ENCODE measurements at places on chromosomes 12 and 14.

DNA sequence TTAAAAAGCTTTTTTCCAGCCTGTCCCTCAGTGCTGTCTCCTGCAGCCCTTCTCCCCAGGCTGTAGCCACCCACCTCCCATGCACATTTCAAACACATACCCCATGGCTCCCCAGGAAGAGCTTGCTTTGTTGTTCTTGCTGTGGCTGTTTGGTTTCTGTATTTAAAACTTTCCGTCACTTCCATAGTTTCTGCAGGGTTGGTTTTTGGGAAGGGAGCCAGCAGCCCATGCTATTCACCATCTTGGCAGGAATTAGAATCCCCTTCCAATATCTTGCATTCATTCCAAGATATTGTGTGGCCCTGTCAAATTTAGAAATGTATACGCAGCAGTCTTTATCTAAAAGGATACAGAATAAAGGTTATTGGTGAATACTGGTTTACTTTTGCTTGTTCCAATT is 29.6 kb downstream of the CFAP251 start:
- DNase-seq: no peak

DNA sequence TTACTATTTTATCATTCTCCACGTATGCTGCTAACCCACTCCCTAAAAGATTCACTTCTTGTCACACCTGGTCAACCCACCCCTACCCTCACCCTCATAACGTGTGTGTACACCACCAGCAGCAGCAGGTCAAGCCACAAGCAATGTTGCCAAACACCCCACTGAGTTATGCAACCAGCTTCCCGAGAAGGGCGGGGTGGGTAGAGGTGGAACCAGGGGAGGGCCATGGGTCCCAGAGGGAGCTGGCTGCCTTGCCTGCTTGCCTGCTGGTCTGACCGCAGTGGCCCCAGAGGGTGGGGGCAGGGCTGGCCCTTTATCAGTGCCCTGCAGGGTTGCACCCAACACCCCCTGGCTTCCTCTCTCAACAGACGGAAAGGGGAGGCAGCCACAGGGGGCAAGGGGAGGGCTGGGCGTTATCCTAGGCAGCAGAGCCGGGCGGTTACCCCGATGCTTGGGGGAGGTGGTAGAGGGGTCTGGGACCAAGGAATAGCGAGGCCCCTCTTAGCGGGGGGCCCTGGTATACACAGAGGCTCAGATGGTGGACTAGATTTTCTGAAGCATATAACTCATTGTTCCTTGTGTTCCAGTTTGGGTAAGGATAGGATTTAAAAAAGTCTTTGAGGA is 3.5 kb upstream of the NFE2 start:
- DNase-seq: no peak

- peak; percentile 54 for DNase-seq
Measured at GRCh38 chr14:104094709-104095425, 9.4 kb downstream of the ASPG start.

- no peak for DNase-seq
Measured at GRCh38 chr14:57212919-57213318, 55.8 kb downstream of the EXOC5 start.

DNA sequence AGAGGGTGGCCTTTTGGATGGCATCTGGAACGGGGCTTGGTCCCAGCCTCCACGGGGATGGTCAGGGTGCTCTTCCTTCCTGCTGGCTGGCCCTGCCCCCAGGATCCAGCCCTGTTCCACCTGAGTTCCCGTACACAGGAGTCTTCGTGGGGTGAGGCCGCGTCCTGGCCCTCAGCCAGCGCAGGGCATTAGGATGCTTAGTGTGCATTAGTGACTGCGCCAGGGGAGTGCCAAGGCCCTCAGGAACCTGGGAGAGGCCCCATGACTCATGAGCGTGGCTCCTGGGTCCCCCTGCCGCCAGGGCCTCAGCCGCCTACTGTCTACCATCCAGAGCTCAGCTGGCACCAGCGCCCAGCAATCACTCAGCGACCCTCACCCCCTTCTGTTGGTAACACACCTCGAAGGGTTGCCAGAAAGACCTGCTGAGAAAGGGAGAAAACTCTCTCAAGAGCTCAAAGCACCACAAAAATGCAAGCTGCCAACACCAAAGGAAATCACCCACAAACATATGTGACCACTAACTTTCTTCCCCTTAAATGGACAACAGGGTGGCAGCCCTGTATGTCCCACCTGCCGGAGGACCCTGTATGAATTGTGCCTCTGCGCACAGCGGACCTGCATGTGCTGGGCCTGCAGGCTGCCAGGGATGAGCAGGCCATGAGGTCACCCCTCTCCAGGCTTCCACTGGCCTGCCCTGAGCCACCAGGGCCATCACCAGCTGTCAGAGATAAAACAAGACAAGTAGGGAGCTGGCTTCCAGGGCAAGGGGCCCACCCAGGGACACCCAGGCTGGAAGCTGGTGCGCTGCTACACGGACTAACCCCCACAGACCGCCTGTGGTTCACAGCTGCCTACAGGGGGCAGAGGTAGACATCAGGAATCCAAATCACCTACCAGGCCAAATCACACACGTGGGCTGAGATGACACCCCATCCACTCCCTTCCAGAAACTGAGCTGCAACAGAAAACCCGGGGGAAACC is 28.7 kb downstream of the CCDC85C start:
- DNase-seq: no peak

DNA sequence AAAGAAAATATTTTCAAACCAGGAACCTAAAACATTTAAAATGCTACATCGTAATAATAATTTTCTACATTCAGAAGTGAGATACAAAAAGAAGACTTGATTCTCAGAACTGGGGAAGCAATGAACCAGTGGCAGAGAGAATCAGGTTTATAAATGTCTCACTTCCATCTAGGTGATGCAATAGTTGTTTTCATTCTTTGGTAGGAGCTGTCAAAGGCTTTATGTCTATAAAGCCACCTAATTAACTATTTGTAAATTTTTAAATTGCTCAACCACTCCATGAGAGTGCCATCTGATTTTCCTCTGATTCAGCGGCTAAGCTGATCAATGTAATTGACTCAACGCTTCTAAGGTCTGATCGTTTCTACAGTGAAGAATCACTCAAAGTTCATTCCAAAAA is 66.1 kb downstream of the ARMH4 start:
- no peak for DNase-seq

DNA sequence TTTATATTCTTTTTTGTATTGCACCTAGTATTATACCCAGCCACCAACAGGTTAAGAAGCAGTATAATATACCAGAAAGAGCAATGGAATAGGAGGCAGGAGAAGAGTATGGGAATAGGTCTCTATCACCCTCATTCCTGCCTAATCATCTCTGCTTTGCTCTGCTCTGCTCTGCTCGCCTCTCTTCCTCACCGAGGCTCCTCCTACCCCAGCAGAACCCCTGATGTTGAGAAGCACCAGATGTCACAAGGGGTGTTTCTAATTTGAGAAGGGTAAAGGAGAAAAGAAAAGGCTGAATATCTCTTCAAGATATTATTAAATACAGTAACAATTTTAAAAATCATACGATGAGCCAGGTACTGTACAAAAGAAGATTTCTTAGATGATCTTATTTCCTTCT is 89.0 kb downstream of the STON2 start:
- DNase-seq: no peak

DNA sequence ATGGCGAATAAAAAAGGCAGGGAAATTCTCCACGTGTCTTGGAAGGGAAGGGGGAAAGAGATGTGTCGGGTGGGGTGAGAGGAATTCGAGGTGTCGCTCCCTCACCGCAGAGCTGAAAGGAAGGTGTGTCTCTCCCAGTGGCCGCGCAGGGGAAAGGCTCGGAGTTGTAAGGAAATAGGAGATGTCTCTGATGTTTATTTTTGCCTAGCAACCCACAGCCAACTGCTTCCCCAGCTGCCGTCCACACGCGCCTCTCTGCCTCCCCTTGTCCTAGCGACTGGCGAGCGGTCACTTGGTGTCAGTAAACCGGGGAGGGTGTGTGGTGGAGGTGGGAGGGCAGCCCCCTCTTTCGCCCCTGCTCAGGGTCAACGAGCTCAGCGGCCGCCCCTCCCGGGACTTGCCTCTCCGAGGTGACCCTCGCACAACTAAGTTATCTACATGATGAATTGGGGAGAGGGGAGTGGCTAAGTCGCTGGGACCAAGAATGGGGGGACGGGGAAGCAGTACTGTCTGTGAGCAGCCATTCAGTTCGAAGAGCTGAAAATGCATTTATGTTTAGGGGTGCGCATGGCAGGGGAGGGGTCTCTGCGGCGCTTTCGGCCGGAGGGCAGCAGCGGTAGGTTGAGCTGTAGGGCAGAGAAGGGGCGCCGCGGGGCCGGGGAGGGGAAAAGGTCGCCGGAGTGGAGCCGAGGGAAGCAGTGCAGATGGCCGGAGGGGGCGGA is 585 bp upstream of the DYRK2 start:
- DNase-seq: peak; percentile 39

- no peak for DNase-seq
Measured at GRCh38 chr14:57999471-57999870, 133.6 kb upstream of the SLC35F4 start.

DNA sequence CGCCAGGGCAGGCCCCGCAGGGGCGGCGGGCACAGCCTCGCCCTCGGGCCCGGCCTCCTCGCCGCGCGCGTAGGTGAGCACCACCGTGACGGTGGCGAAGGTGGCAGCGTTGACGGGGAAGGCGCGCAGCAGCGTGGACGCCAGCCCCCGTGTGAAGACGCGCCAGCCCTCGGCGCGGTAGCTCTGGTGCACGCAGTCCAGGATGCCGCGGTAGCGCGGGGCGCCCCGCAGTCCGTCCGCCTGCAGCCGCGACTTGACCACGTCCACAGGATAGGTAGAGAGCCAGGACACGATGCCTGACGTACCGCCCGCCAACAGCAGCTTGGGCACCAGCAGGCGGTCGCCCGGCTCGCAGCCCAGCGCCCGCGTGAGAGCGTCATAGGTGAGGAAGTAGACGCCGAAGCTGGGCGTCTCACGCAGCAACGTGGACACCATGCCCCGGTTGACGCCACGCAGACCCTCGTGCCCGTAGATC is 13.9 kb downstream of the SLC25A29 start:
- DNase-seq: no peak
